ENCODE measurements at places on chromosomes 5 and 9.

DNA sequence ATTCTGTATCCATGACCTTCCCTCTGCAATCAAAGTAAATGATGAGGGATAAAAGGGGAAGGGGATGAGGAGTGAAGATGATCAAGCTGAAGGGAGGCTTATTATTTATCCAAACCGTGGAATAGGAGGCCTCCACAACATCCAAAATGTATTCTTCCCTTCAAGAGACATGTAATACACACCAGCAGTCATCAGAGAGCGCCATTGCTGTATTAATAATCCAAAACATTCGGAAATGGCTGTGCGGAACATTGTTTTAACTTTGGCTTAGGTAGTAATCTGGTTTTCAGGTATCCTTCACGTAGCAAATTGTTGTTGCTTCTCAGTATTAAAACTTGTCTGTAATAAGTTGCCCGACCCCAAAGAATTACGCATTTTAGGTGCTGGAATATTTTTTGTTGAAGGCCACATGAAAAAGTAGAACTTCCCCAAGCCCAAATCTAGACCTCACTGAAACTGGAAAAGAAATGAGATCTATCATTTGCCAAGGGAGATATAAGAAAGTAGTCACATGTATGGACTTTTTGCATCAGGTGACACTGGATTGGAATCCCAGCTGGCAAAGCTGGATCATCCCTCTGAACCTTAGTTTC is 2.6 kb upstream of the BOD1 start:
- DNase-seq: peak; percentile 29

GRCh38 chr9:127360829-127361228 is 36.1 kb upstream of the SLC2A8 start:
- no peak for DNase-seq

DNA sequence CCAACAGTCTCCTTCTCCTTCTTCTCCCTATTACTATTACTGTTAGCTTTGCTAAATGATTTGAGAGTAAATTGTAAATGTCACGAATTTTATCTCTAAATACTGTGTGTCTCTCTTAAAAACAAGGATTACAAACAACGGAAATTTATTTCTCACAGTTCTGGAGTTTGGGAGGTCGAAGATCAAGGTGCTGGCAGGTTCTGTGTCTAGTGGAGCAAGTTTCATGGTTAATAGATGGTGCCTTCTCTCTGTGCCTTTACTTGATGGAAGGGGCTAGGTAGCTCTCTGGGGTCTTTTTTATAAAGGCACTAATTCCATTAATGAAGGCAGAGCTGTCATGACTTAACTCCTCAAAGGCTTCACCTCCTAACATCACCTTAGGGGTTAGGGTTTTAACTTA is 237.9 kb downstream of the MAN2A1 start:
- DNase-seq: no peak

- no peak for DNase-seq
Observed at GRCh38 chr5:168611165-168611564, 32.0 kb upstream of the PANK3 start.

DNA sequence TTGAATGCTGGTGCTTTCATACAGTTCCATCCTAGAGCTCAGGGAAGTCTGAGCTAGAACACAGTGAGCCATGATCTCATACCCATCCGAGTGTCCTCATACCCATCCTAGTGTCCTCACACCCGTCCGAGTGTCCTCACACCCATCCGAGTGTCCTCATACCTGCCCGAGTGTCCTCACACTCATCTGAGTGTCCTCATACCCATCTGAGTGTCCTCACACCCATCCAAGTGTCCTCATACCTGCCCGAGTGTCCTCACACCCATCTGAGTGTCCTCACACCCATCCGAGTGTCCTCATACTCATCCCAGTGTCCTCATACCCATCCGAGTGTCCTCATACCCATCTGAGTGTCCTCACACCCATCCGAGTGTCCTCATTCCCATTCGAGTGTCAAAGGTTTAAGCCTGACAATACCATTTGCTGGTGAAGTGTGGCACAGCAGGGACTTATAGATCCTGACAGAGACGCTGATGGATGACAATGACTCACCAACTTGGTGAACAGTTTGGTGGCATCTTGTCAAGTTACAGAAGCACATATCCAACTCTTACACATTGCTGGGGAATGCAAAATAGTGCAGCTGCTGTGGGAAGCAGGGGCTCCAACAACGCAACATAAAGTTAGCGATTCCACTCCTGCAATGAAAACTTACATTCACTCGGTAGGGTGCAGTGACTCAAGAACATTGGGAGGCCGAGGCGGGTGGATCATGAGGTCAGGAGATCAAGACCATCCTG is 77.0 kb upstream of the COL5A1 start:
- no peak for DNase-seq

- DNase-seq: no peak
Observed at GRCh38 chr5:175457466-175457865, 13.5 kb upstream of the DRD1 start.

DNA sequence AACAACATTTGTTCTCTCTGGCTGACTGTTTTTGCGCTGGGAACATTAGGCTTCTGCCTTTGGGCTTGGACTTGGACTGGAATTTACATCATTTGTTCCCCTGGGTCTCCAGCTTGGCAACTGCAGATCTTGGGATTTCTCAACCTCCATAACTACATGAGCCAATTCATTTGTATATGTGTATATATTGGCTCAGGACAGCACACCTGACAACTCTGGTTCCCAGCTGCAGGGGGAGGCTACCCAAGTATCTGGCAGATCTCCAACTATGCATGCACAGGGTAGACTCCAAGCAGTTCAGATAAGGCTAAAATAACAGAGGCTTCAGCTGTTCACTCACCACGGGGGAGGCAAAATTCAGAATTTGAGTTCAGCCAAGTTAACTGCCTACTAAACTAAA is 31.6 kb upstream of the F2RL1 start:
- no peak for DNase-seq

- no peak for DNase-seq
Observed at GRCh38 chr5:31449174-31449573, 82.7 kb downstream of the DROSHA start.

- no peak for DNase-seq
Observed at GRCh38 chr5:66788556-66788955, 192.4 kb downstream of the MAST4 start.

GRCh38 chr9:128689293-128689774 is 312 bp downstream of the SET start:
- DNase-seq: no peak

DNA sequence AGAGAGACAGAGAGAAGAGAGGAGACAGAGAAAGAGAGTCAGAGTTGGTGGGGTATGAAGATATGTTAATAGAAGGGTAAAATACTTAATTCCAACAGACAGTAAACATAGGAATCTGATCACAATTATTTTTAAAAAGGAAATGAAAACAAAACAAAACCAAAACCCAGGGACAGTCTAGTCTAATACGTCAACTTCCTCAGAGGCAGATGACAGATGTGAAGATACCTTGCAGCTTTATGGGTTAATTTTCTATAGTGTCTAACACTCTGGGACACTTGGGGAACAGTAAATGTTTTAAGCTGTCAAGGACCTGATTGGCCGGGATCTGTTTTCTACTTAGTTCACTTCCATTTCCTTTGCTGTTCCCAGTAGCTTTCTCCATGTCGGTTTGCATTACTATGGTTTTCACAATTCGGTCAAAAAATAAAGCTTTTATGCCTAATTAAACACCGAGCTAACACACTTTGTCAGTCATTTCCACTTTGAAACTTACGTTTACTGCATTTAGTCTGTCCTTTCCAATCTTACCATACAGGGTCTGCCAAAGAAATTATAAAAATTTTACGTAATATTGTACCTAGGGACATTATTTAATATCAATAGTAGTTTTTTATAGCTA is 216.5 kb downstream of the MCTP1 start:
- no peak for DNase-seq

DNA sequence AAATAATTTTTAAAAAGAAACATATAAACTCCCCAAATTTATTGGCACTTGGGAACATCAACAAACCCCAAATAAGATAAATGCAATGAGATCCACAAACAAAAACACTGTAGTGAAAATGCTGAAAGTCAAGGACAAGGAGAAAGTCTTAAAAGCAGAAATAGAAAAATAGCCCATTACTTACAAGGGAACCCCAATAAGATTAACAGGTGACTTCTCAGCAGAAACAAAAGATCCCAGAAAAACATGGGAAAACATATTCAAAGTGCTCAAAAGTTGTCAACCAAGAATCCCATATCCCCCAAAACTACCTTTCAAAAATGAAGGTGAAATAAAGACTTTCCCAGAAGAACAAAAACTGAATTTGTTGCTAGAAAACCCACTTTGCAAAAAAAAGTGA is 40.0 kb downstream of the FANCC start:
- DNase-seq: no peak

GRCh38 chr5:74581988-74582365 is 58.6 kb downstream of the ENC1 start:
- no peak for DNase-seq

GRCh38 chr9:95696701-95697100 is 178.8 kb upstream of the ERCC6L2 start:
- no peak for DNase-seq

DNA sequence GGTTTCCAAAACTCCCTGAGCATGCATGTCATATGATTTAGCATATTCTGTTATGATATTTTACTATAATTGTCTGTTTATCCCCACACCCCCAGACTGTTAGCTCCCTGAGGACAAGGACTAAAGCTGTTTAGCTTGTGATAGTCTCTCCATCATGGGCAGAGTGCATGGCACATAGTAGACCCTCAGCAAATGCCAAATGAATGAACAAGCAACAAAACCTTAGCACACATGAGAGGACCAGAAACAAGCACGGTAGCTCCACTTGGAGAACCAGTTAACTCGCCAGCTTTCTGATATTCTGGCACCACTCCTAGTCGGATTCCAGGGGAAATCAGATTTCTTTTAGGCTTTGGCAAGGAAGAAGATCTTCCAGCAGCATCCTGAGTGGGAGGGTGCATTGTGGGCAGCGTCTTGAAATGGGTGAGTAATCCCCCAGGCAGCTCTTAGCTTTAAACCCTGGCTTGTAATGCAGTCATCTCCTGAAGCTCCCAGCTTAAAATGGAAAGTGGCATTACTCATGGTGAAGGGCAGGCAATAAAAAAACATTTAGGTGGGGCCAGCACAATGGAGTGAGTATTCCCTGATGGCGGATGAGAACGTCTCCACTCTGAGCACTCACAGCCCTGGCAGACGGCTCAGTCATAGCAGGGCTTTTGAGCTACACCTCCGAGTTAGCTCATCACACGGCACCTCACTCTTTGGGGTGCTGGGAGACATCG is 41.1 kb downstream of the FGF1 start:
- no peak for DNase-seq

DNA sequence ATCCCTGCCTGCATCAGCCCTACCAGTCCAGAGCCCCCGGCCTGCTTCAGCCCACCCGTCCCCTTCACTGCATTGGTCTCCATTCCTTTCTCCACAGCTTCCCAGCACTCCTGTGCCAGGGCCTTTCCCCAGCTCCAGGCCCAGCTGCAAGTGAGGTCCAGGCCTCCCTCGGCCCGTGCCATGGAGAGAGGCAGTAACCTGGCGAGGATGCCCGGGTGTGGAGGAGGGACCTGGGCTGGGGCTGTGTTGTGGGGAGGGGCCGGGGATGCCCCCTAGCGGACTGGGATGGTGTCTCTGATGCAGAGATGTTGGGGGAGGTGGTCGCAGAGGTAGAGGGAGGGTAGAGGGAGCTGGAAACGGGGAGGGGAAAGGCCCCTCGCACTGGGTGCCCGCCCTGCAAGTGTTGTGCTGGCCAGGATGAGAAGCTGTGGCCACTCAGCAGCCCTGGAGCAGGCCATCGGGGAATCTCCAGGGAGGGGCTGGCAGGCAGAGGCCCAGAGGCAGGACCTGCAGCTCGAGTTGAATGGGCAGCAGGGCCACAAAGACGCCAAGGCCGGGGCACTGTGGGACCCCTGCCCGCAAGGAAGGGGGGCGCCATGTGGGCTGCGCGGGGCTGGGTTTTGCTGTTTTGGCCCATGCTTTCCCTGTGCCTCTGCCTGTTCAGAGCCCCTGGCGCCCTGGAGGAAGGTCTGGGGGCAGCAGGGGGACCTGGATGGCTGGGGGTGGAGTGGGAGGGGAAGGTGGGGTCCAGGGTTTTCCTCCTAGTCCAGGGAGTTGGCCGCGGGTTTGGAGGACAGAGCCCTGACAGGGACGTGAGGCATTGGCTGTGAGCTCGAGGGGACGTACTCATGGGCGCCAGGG is 26.0 kb upstream of the NKD2 start:
- DNase-seq: peak; percentile 29

DNA sequence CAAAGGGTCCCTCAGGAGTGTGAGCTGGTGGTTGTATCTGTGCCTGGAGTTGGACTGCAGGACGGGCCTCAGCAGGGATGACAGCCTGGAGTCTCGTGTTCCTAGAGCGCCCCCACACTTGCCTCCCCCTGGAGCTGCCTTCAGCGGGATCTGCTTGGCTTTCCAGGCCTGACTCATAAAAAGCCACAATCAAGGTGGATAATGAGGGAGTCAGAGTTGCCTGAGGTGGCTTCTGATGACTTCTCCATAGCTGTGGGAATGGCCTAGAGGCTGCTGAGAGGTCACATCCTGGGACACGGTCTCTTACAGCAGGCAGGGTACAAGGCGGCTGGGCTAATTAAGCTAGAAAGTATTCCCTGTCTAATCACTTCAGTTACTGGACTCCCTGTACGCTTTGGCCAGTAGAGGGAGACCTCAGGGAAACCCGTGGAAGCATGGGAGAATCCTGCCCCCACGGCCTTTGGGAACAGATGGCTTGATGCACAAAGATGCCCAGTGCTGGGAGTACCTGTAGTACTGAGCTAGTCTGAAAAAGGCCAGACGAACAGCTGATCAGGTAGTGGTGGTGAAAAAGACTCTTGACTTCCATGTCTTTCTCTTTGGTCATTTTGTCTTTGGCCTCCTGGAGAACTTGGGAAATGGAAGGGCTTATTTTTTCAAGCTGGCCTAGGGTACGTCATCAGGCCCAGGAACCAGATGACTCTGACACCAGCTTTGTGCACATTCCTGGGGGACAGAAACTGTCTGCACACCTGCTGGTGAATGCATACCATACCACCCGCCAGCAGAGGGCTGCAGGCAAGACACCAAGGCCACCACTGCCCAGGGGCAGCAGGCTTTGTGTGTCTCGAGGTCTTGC is 16.1 kb upstream of the FRRS1L start:
- no peak for DNase-seq

- DNase-seq: no peak
Observed at GRCh38 chr5:133405275-133406034, 206.9 kb downstream of the FSTL4 start.

- no peak for DNase-seq
Observed at GRCh38 chr9:8703904-8704303, 904.3 kb upstream of the DMAC1 start.

DNA sequence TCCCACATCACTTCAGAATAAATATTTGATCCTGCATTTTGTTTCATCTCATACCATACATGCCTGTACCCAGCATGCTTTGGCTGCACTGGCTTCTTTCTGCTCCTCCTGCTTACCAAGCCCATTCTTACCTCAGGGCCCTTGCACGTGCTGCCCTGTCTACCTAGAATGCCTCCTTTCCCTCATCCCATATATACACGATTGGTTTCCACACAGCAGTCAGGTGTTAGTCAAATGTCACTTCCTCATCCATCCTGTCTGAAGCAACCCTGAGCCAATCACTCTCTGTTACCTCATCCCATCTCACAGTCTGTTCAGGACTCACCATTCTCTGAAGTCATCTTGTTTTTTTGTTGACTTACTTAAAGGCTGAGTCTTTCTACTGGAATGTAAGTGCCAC is 30.3 kb downstream of the CAST start:
- DNase-seq: no peak

- no peak for DNase-seq
Observed at GRCh38 chr9:105148328-105149006, 96.0 kb upstream of the SLC44A1 start.

Measured in GM12892 (cell line).